Peyer's patch (tissue), 4 donors: ENCODE measurements at places on chromosomes 5 and 9. TPM values are rescaled to one million over a fixed set of nuclear protein-coding genes. Genes with fewer than 3 reads are reported as not detected.

The MAMDC2 gene
- total RNA-seq: 24.7 TPM

DNA sequence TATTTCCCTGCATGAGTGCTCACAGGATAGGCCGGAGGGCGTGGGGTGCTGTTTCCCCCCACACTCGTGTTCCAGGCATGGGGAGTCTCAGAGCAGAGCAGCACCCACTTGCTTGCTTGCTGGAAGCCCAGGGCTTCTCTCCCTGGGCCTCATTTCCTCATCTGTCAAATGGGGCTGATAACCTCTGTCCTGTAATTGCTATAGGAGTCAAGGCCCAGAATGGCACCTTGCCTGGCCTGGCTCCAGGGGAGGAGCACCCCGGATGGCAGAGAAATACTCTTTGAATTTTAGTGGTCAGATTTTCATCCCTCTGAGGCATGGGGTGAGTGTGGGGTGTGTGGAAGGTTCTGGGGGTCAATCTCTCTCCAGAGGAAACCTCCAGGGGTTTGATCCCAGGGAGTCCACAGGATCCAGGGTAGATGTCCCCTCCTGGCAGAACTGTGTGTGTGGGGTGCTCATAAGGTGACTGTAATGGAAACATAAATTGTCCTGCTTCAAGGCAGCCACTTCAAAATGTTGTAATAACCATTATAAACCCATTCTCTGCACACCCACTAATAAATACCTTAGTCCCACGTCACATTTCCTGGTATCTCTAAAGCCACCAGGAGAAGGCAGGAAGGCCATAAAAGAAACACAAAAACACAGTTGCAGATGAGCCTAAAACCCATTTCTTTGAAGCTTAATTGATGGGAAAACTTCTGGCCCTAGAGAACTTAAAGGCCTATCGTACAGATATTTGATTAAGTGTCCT, 272.2 kb downstream of the FSTL4 start:
- no peak for DNase-seq

GRCh38 chr9:81224166-81225081, 464.9 kb downstream of the TLE1 start:
- DNase-seq: no peak

GRCh38 chr9:88628114-88628513, 93.1 kb downstream of the NXNL2 start:
- no peak for DNase-seq

DNA sequence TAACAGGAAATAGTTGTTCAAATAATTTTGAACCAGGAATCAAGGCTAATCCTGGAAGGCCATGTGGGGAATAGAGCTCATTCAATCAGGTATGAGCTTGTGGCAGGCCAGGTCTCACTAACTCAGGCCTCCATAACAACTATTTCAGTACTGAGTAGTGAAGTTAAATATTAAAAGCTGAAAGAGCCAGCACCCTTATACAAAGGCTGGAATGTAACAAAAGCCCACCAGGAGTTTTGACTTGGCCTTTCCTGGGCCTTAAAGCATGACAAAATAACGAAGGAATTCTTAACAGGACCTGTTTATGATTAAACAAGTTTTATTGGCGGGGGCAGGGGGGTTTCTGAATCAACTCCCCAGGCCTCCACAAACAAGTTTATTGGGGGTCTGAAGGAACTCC, 1146.7 kb downstream of the CDH9 start:
- no peak for DNase-seq

The DRD1 gene
- 0.13 TPM for total RNA-seq

- DNase-seq: no peak
These were observed 20.6 kb upstream of the NNT start for GRCh38 chr5:43582082-43583005.

The WNT8A gene
- total RNA-seq: not detected

GRCh38 chr5:151202381-151203139, 21.3 kb downstream of the CCDC69 start:
- DNase-seq: no peak

GRCh38 chr5:67405101-67405364, 208.4 kb upstream of the CD180 start:
- no peak for DNase-seq

The DOCK2 gene
- 200 TPM for total RNA-seq

The INSL6 gene
- not detected for total RNA-seq

- DNase-seq: peak; percentile 24
These were observed 1.2 kb downstream of the NMRK1 start for GRCh38 chr9:75086541-75087288.

DNA sequence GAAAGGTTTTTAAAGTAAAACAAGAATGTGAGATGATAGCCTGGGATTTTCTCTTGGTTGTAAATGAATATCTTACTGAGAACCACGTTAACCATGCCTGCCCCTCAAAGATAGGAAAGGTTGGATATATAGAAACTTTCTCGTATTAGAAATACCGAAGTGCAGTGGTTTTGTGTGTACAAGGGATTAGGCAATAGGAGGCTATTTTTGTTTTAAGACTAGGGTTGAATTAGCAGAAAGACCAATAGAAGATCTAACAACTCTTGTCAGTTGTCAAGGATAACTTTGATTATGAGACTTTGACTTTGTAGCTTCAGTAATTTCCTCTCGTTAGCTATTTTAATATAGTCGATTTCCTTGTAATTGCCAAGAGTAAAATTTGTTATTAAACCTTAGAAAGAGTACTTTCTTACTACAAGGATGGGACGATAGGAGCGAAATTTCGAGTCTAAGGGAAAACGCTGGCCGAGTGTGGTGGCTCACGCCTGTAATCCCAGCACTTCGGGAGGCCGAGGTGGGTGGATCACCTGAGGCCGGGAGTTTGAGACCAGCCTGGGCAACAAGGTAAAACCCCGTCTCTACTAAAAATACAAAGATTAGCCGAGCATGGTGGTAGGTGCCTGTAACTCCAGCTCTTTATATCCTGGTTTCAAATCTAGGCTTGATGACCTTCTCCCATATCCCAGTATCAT, 838 bp downstream of the POLK start:
- no peak for DNase-seq

DNA sequence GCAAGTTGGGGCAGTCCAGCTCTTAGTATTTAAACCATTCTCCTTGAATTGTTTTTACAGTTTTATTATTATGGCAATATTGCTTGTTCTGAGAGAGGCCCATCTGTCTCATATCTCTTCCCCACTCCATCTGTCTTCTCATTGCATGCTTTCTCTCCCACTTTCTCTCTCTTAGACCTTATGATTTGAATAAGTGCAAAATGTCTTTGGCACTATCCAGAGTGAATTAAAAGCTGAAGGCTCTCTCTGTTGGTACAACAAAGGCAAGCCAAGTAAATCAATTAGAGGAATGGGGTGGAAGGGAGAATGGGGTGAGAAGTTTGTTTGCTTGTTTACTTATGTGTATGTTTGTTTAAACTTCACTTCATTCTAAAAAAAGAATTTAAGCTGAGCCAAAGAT, 195.3 kb upstream of the RFX3 start:
- DNase-seq: no peak

DNA sequence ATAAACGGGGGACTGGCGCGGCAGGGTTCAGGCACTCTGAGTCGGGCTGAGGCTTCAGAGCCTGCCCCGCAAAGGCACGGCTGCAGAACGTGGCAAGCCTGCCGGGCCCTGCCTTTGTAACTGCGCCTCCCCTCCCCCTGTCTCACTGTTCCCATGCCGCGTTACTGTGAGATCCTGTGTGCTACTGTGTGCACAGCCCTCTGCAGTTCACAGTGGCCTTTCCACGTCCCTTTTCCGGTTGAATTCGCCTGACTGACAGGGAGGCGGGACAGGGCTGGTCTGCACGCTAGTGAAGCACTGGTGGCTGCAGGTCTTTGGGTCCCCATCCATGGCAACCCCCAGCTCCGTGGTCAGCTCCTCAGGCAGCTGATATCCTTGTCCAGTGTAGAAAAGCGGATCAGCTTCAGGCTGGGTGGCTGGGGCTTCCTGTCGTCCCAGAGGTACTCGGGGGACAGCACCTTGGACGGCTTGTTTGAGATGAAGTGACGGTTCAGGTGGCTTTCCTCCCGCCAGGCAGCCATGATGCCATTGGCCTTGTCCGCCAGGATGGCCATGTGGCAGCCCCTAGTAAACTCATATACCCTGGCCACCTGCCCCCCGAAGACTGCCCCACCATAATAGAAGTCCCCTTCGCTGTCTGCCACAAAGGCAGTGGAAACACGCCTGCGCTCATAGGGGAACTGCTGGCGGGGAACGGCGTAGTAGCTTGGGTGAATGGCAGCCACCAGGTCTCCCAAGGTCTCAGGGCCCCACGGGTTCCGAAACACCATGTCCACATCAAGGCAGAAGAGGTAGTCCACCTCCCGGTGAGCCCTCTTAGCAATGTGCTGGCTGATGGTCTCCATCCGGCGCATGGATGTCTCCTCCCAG, 10.3 kb downstream of the GBGT1 start:
- peak; percentile 44 for DNase-seq

DNA sequence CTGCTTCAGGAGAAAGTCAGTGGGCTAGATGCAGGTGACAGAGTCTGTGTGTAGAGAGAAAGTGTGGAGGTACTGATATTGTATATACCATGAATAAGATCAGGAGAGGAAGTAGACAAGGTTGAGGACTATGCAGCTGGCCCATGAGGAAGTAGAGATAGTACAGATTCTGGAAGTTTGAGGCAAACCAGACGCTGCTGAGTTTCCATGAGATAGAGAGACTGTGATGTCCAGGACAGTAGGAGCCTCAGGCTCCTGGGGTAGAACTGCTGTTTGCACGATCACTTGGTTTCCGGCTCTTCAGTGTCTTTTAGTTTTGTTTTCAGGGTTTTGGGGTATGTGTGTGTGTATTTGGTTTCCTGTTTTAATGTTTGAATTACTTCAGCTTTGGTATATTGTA, 13.6 kb downstream of the OTULINL start:
- no peak for DNase-seq

GRCh38 chr5:31054453-31054852, 139.0 kb upstream of the CDH6 start:
- no peak for DNase-seq

The DEPDC1B gene
- 11.7 TPM for total RNA-seq

The F12 gene
- 6.0 TPM for total RNA-seq

The NEURL1B gene
- total RNA-seq: 77.4 TPM

The TTC39B gene
- total RNA-seq: 40.6 TPM

GRCh38 chr5:79225026-79225425, 10.9 kb upstream of the JMY start:
- no peak for DNase-seq

DNA sequence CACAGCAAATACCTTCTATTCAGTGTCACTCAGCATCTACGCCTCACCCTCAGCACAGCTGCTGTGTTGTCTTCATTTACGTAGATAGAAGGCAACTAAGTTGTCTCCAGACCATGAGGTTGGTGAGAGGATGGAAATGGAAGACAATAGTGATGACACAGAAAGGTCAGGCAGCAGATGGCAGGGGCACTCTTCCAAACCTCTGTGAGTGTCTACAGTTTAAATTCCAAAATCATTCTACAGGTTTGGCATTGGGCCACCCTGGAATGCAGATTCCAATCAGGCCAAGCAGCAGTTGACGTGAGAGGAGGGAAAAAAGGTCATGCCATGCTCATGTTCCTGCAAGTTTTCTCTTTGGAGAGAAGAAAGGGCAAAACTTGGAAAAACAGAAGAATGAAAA, 68.7 kb upstream of the ADAMTSL1 start:
- no peak for DNase-seq

DNA sequence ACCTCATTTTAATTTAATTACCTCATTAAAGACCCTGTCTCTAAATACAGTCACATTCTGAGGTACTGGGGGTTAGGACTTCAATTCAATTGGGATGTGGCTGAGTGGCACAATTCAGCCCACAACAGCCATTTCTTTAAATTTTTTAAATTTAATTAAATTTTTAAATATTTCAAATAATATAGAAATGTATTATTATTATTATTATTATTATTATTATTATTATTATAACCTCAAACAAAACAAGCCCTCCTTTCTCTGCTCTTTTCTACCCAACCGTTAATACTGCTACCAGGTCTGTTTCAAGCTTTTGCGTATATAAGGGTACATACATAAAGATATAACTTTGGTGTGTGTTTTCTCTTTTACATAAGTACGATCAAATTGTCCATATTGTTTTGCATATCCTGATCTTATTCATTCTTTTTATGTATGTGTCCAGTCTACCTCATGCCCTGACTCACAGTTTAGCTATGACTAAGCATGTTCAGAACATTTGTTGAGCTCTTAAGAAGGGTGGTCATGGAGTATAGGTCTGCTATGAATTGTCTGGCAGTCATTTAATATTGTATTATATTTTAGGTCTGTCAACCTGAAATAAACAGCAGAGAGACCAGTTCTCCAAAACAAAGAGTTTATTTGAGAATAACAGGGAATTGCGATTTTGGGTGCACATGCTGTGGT, 16.1 kb upstream of the RAB14 start:
- DNase-seq: no peak

The ZNF622 gene
- total RNA-seq: 26.7 TPM

DNA sequence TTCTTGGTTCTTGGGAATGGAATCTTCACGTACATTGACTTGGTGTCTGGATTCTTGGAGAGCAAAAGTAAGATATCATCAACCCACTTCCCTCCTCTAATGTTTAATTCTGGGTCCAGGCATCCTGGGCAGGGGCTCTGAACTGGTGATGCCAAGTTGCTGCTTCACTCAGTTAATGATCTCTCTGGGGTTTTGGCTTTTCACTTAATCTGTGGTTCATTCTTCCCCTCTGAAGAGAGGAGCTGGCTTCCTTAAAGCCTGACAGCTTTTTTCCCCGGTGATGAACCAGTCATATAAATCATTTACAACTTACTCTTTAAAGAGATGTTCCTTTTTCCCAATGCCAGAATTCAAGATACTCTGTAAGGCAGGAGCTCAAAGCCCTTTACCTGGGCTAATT, 65.9 kb downstream of the ARHGAP26 start:
- DNase-seq: no peak

The SH3GL2 gene
- not detected for total RNA-seq

GRCh38 chr5:134029156-134029555, 24.4 kb upstream of the VDAC1 start:
- no peak for DNase-seq
